Tongue (tissue), 3 donors: ENCODE measurements at places on chromosomes 1 and 21. TPM values are rescaled to one million over a fixed set of nuclear protein-coding genes. Genes with fewer than 3 reads are reported as not detected.

The GJA5 gene
- 15.4 TPM for total RNA-seq

The SSX2IP gene
- total RNA-seq, result 22.8 TPM

The RGSL1 gene
- not detected for total RNA-seq

The IL6R gene
- total RNA-seq, result 35.0 TPM

The SFN gene
- total RNA-seq, result 66.7 TPM

The C1orf52 gene
- 16.7 TPM for total RNA-seq

The ISG20L2 gene
- total RNA-seq, result 7.8 TPM

The PADI2 gene
- total RNA-seq, result 291 TPM

The OVAAL gene
- total RNA-seq, result not detected

The HTR6 gene
- total RNA-seq, result not detected

The EMC1 gene
- total RNA-seq, result 38.2 TPM

The HAO2 gene
- 0.21 TPM for total RNA-seq

The PER3 gene
- 9.5 TPM for total RNA-seq

The TRPM2 gene
- total RNA-seq, result 2.2 TPM

The S100A9 gene
- total RNA-seq, result 739 TPM

The PTGFR gene
- total RNA-seq, result 27.3 TPM

The EFNA3 gene
- total RNA-seq, result 0.92 TPM

The MYOG gene
- total RNA-seq, result 256 TPM

The RGS1 gene
- total RNA-seq, result 31.6 TPM

The CCDC17 gene
- total RNA-seq, result not detected

The TPTE gene
- total RNA-seq, result not detected

The STPG1 gene
- 1.8 TPM for total RNA-seq

The C1orf53 gene
- total RNA-seq, result not detected

The PPIAL4G gene
- not detected for total RNA-seq

The RXFP4 gene
- total RNA-seq, result not detected

The CCDC27 gene
- not detected for total RNA-seq

The TOE1 gene
- total RNA-seq, result 11.0 TPM

The GIPC2 gene
- 1.7 TPM for total RNA-seq

The SPRR2A gene
- total RNA-seq, result 3.1 TPM

The CRYAA gene
- not detected for total RNA-seq

The BCAR3 gene
- 22.7 TPM for total RNA-seq

The SLAMF7 gene
- 0.41 TPM for total RNA-seq

The AIRE gene
- total RNA-seq, result 0.10 TPM

The LIN28A gene
- total RNA-seq, result not detected

The FAM72C gene
- total RNA-seq, result 0.51 TPM

The FAM163A gene
- total RNA-seq, result 0.21 TPM

The LY9 gene
- total RNA-seq, result 0.62 TPM

The UMODL1 gene
- total RNA-seq, result 0.10 TPM

The OR2W3 gene
- total RNA-seq, result 1.2 TPM

The TENT5C gene
- total RNA-seq, result 13.3 TPM

The GJC2 gene
- total RNA-seq, result 5.5 TPM

The DYRK3 gene
- total RNA-seq, result 8.0 TPM

The SNAP47 gene
- 59.4 TPM for total RNA-seq

The SLC35F3 gene
- 0.72 TPM for total RNA-seq

The CDC42SE1 gene
- total RNA-seq, result 39.4 TPM

The SOX13 gene
- total RNA-seq, result 31.3 TPM
